D721Med (cell line): ENCODE measurements at places on chromosomes 16 and 17.

DNA sequence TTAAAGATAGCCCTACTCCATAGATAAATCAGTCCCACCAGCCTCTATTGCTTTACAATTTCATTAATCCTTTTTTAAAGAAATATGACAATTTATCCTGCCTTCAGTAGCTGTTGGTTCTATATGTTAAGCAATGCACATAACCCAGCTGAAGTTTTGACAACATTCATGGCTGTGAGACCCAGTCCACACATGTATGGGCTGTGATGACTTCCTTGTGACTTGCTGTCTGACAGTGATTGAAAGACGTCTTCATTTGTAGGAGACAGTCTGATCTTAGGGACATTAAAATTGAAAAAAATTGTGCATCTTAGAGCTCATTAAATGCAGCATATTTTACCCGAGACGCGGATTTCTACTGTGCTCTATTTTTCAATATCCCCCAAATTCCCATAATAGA, 252.0 kb upstream of the ASIC2 start:
- no peak for DNase-seq

- no peak for DNase-seq
Observed at GRCh38 chr17:68733241-68734176, 132.3 kb upstream of the FAM20A start.

GRCh38 chr17:27471321-27472269, 15.3 kb downstream of the KSR1 start:
- DNase-seq = no peak

DNA sequence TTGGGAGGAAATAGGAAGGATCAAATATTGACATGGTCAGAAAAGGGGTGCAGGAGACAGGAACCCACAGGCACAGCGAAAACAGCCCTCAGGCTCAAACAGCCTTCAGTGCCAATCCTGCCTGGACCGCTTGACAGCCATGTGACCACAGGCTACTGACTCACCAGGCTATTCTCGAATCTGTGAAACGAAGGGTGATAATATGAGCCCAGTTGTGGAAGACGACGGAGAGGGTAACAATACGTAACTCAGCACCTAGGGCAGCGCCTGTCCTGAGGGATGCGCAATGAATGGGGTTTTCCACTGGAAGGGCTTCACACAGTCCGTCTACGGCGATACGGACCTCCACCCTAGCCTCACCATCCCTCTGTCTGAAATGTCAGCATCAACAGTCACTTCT, 117.3 kb upstream of the RCVRN start:
- no peak for DNase-seq

GRCh38 chr17:4849011-4849536, 15.9 kb downstream of the MINK1 start:
- no peak for DNase-seq

DNA sequence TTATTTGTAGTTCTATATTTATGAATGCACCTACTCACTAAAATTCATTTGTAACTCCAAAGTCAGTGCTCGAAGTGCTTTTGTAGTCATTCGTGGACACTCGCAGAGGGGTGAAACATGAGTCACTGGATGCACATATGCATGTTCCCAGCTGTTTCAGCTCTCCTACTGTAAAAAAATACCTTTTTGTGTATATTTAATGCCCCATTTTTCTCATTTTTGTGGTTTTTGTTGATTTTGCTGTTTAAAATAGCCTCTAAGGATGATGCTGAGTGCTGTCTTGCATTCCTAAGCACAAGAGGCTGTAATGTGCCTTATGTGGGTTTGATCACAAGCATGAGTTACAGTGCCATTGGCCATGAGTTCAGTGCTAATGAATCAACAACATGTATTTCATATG, 30.6 kb downstream of the CENPV start:
- no peak for DNase-seq

DNA sequence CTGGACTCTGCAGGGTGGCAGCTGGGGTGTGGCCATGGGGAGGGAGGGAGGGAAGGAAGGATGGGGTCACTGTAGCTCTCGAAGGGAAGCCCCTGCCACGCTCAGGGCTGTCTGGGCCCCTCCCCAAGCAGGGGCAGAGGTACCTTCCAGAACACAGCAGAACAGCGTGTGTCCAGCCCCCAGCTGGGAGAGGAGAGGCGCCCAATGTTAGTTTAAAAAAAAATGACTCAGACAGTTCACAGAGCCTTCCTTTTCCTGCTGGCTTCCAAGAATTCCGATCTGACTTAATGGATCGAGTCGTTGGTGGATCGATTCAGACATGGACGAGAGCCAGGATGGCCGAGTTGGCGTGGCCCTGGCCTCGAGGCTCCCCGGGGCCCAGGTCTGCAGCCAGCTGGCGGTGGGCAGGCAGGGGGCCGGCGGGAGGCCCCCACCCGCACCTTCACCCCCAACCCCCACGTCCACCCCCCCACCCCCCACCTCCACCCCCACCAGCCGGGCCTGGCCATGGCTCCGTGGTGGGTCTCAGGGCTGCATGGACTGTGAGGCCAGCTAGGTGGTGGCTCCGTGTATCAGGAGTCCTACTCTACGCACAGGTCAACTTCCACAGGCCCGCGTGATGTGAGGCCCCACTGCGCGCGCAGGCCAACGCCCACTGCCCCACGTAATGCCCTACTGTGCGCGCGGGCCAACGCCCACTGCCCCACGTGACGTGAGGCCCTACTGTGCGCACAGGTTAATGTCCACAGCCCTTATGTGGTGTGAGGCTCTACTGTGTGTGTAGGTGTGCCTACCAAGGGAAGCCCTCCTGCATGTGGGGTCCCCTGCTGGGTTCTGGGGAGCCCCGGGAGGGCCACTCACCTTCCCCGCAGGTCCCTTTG, 21.8 kb downstream of the CACNA1H start:
- no peak for DNase-seq

GRCh38 chr17:74098136-74099024, 105.1 kb upstream of the RPL38 start:
- DNase-seq = no peak

DNA sequence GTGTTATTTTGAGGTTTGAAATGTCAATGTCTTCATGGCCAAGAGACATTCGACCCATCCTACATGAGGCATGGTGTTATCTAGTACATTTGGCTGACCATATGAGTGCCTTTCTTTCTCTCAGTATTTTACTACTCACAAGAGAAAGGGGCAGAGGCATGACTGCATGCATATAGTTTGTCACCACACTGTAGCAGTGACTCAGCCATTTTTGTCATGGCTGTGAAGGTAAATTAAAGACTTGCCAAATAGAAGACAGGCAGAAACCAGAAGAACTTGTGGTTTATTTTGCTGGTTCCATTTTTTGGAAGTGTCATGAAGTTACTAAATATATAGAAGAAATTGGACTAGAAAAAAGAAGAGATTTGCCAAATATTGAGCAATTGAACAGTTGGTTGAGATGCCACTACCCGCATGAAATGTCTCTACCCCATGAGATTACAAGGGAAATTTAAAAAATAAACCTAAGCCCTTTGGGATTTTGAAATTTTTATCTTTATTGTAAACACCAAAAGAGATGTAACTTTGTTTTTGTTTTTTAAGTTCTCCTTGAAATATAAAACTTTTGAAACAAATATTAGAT, 170.3 kb downstream of the CHD9 start:
- no peak for DNase-seq

DNA sequence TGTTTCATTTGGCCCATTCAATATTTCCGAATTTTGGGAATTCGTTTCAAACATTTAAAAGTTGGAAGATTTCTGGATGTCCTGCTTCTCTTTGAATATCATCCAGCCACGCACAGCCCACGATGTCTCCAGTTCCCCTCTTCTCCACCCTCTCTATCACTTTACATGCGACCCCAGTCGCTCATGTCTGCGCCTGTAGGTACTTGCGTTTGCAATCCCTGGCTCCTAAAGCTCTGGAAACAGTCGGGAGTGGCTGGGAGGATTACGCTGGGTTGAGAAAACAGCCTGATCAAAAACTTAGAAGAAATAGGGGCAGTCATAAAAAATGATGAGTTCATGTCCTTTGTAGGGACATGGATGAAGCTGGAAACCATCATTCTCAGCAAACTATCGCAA, 1.5 kb upstream of the SBK1 start:
- DNase-seq = no peak

GRCh38 chr16:81578076-81578475, 133.5 kb downstream of the CMIP start:
- no peak for DNase-seq

DNA sequence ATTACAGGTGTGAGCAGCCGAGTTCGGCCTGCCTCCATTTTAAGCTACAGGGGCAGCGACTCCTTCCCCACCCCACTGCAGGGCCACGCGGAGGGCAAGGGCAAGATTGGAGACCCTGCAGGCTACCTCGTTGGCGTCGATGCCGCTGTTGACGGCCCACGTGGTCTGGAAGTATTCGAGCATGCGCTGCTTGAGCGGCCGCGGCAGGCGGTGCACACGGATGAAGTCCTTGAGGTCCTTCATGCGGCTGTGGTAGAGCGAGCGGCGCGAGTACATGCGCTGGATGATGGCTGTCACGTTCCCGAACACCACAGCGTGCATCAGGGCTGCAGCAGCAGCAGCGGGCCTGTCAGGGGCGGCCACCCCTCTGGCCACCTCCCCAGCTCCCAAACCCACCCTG, 11.6 kb downstream of the KCNH4 start:
- no peak for DNase-seq

- DNase-seq = no peak
Observed at GRCh38 chr16:68369697-68370580, 59.1 kb downstream of the PRMT7 start.

DNA sequence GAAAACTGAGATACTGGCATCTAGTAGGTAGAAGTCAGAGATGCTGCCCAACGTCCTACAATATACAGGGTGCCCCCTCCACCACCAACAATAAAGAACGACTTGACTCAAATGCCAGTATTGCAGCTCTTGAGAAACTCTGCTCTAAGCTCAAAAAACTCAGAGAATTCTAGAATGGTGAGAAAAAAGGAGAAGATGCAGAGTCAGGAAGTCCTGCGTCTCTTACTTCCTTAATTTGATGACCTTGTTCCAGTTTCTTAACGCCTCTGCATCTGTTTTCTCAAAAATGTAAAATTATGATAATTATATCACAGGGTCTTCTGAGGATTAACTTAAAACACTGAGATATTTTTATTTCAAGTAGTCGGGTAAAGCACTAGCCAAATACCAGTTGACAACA, 1.7 kb upstream of the HSBP1 start:
- DNase-seq = no peak
